ENCODE measurements at places on chromosomes 7 and 10.

DNA sequence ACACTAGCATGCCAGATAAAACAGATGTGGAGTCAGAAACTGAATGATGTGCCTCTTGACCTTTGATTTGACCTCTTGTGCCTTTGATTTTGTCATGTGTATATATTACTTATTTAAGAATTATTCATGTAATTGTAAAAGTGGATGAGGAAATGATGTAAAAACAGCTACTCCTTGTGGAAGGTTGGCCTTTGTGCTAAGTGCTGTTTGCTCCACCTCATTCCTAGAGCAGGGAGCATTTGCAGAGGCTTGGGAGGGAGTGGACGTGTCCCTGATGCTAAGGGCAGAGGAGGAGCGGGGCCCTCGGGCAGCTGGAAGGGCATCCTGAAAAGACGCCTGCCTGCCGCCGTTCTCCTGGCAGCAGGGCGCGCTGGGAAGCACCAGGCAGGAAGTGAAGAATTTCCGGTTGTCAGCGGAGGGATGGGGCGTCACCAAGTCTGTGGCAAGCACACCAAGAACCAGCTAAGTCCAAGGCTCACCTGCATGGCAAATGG, 197.6 kb upstream of the ZNF32 start:
- peak; percentile 61 for DNase-seq

GRCh38 chr7:42002654-42003053, 234.4 kb downstream of the GLI3 start:
- DNase-seq = peak; percentile 40

GRCh38 chr10:50456719-50457118, 167.0 kb downstream of the SGMS1 start:
- DNase-seq = no peak

DNA sequence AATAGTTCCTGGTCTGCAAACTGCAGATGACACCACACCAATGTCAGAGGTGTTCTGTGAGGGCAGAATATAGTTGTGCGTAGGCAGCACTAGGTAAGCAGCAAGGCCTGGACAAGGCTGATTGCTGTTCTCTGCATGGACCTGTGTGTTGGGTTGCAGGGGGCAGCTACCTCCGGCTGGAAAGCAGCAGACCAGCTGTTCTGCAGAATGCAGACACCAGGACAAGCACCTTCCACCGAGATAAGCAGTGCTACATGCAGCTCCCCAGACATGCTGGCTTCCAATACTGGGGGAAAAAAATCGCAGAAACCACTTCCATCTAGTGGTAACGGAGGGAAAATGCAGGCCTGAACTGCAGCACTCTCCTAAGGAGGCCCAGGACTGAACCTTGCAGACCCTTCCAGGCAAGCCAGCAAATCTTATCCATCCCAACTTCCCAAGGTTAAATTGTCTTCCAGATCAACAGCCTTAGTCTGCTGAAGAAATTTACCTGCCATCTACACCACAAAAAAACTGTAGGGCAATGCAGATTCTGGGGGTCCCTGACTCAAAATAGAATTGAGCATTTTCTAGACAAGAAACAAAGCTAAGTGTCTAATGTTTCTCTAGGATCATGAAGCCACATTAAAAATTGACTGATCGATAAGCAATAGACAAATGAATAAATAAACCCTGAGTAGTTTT, 50.5 kb upstream of the COBL start:
- peak; percentile 64 for DNase-seq

GRCh38 chr7:95777269-95777668, 4.9 kb downstream of the DYNC1I1 start:
- DNase-seq = no peak

GRCh38 chr7:31500656-31501055, 13.2 kb upstream of the ITPRID1 start:
- no peak for DNase-seq

DNA sequence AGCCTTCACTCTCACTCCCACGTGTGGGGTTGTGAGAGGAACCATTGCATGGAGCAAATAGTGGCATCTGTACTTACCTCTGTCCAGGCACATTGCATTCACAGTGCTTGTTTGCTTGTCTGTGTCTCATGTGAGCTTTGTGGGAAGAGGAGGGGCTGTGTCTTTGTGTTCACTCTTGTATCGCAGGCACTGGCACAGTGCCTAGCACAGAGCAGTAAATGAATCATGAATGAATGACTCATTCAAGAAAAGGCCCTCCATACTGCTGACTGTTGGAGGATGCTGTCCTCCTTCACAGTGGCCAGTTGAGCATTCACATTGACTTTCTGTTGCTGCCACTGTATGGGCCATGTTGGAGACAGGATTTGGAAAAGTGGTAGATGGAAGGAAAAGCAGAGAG, 125.3 kb downstream of the SORCS3 start:
- no peak for DNase-seq

DNA sequence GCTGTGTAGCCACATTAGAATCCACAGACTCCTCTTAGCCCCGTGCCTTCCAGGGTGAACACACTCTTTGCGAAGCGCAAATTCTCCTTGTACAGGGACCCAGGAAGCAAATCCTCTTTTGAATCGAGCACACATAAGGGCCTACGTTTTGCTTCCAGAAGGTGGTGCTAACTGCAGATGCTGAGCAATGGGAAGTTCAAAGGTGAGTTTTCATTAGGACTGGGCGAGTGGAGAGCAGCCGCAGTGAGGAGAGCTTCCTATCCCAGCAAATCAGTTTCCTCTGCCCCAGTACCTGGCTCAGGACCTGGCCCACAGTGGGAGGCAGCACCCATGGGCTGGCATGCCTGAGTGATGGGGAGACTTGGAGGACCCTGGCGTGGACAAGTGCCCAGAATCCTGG, 23.5 kb upstream of the GPR26 start:
- no peak for DNase-seq

- DNase-seq = no peak
These were observed 4.9 kb downstream of the SMARCD3 start for GRCh38 chr7:151243408-151244195.

GRCh38 chr7:116249969-116250553, 39.7 kb downstream of the TES start:
- DNase-seq = peak; percentile 72

DNA sequence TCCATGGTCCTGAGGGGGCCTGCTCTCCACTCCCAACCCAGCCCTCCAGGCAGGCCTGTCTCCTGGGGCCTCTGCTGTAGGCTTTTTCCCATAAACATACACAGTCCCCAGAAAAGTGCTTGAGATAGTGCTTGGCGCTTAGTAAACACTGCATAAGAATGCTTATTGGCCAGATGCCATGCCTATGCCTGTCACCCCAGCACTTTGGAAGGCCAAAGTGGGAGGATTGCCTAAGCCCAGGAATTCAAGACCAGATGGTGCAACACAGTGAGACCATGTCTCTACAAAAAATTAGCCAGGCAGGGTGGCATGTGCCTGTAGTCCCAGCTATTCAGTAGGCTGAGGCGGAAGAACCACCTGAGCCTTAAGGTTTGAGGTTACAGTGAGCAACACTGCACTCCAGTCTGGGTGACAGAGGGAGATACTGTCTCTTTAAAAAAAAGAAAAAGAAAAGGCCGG, 24.6 kb upstream of the ASL start:
- peak; percentile 50 for DNase-seq

GRCh38 chr10:55374060-55374459, 573.0 kb upstream of the PCDH15 start:
- no peak for DNase-seq

GRCh38 chr10:88540351-88540750, 42.8 kb downstream of the RNLS start:
- no peak for DNase-seq

GRCh38 chr7:17385612-17386011, 87.2 kb downstream of the AHR start:
- no peak for DNase-seq

Data from cardiac muscle cell (in vitro differentiated cells and primary cell).